Right ventricle myocardium inferior (tissue), 1 donor: ENCODE measurements at places on chromosomes 12 and 14. TPM values are rescaled to one million over a fixed set of nuclear protein-coding genes. Genes with fewer than 3 reads are reported as not detected.

GRCh38 chr14:65827520-65827919 is 415.0 kb downstream of the FUT8 start:
- DNase-seq = no peak

The XRCC3 gene
- total RNA-seq = 2.8 TPM

The MYO1H gene
- total RNA-seq = 0.16 TPM

The ARL1 gene
- 96.0 TPM for total RNA-seq

The DBX2 gene
- 0.24 TPM for total RNA-seq

The TIMELESS gene
- 3.2 TPM for total RNA-seq
